ENCODE measurements at places on chromosomes 6 and 20. TPM values are rescaled to one million over a fixed set of nuclear protein-coding genes. Genes with fewer than 3 reads are reported as not detected.

VWA7 gene
- total RNA-seq: 7.2 TPM

MUCL3 gene
- total RNA-seq: not detected

NNAT gene
- total RNA-seq: 52.3 TPM

PRDM13 gene
- total RNA-seq: not detected

FAXC gene
- total RNA-seq: 0.64 TPM

CD93 gene
- total RNA-seq: 35.7 TPM

HLA-DMB gene
- 7.6 TPM for total RNA-seq

WFDC12 gene
- not detected for total RNA-seq

GRCh38 chr20:23118144-23118543 is 32.0 kb upstream of the CD93 start:
- DNase-seq: no peak

DNA sequence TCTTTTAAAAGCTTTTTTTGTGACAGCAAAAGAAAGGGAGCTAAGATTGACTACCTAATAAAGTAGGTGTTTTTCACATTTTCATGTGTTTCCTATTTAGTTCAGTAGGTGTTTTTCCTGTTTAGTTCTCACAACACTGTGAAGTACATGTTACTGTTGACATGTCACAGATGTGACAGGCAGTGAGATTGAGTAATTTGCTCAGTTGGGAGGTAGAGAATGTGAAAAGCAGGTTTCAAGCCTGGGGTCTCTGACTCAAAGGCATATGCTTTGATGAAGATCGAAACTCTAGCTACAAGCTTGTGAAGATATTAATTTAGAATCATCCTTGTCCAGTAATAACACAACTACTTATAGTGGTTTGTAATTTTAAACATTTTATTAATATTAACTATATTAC is 43.1 kb downstream of the SLX4IP start:
- DNase-seq: no peak

DNA sequence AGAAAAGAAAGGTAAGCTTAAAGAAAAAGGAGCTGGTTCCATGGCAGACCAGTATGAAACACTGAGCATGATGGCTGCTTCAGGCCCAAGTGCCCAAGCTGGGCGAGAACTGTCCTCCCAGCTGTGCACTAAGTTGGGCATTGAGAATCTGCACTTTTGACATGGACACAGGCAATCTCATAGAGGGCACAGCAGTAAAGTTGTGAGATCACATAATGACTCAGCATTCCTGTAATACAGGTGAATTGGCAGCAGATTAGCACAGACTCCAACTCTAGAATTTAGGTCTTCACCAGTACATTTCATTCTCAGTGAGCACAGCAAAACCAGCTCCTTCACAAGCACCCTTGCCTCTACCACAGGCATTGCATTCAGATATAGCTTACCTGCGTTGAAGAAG is 343.4 kb downstream of the PKHD1 start:
- no peak for DNase-seq

GRCh38 chr20:49179368-49180277 is 8.5 kb downstream of the STAU1 start:
- no peak for DNase-seq

DNA sequence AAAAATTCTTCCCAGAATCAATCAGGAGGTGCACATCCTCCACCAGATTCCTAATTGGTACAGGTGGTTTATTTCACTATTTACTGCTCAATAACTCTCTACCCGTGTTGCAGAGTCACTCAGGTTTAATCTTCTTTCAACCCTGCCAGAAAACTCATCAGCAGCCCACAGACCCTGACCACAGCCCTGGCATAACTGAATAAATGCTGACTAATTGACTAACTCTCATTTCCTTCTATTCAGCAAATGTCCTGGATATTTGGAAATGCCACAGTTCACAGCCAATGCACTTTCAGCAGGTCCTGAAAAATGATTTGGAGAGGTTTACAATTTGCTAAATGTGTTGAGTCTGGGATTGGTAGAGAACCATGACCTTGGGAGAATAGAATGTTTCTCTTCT is 62.3 kb downstream of the TRMT6 start:
- DNase-seq: no peak

DNA sequence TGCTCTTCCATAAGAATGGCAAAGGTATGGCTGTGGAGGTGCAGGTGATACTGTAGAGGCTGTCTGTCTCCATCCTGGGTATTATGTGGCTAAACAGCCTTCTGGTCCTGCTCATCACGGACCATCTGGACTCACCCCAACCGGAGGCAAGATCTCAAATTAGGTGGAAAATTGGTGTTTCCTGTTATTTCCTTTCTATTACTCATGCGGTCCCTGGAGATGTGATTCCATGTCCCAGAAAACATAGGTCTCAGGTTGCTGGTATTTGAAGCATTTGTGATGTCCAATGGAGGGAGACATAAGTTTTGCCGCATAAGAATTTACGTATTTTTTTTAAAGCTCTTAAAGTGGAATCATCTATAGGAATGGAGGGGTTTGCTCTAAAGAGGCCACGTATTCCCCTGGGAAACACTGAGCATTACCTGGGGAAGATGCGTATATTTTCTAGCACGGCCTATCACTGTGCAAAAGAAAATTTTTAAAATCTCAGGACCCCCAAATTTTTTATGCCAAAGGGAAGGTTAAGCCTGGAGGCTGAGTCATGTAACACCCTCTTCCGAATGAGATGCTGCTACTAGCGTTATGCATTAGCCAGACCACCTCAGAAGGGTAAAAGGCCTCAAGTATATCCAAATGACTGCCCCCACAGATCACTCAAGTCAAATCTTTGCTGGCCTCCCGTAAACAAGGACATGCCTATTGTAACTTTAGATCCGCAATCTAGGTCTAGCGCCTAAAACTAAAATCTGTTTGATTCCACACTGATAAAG is 22.4 kb upstream of the PBOV1 start:
- no peak for DNase-seq

DNA sequence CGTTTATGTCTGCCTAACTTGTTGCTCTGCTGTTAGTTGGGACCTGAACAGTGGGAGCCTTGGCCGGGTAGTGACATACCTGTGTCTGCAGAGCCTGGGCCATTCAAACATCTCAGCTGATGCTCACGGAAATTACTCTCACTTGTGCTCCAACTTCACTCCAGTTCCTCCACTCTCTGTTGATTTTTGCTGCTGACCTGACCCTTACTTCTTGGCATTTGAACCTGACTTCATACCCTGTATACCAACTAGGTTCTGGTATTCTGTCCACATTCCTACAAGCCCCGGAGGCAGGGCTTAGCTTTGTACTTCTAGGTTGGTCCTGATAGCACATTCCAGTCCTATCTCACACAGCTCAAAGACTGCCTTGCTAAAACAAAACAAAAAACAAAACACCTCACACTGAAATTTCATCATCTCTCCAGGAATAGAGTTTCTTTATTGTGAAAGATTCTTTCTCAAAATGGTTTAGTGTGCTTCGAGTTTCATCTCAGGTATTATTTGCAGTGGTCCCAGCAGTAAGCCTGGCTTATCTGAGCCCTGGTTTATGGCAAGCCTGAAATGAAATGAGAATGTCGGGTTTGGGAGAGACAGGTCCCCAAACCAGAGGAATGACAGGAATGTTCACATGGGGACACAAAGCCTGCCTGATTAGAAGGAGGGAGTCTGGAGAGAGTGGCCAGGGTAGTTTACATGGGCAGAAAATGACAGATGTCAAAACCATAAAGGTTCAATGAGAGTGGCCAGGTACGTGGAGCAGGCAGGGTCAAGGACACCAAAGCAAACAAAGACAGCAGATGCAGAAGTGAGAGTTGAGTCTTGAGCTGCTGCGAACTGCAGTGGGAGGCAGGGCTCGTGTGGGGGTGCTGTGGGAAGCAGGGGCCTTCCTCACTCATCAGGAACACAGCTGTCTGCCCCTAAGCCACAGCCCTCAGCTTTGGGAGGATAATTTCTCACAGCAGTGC is 174.2 kb upstream of the HDAC2 start:
- no peak for DNase-seq

DNA sequence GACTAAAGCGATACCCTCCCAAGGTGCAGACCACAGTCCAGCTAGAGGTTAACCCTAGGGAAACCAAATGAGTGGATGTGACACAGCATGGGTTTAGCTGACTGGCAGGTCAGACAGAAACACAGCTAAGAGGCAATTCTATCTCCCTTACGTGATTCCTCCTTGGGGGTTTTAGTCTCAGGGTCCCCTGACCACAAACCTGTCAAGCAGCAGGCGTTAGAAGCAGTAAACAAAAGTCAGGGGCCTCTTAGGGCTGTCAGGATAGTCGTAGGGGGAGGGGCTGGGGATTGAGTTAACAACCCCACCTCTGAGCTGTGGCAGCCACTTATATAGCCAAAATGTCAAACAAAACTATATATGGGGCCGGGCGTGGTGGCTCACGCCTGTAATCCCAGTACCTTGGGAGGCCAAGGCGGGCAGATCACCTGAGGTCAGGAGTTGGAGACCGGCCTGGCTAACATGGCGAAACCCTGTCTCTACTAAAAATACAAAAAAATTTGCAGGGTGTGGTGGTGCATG is 13.6 kb downstream of the KCNK5 start:
- no peak for DNase-seq

- DNase-seq: no peak
Observed at GRCh38 chr20:57749869-57750268, 40.1 kb upstream of the PMEPA1 start.

DNA sequence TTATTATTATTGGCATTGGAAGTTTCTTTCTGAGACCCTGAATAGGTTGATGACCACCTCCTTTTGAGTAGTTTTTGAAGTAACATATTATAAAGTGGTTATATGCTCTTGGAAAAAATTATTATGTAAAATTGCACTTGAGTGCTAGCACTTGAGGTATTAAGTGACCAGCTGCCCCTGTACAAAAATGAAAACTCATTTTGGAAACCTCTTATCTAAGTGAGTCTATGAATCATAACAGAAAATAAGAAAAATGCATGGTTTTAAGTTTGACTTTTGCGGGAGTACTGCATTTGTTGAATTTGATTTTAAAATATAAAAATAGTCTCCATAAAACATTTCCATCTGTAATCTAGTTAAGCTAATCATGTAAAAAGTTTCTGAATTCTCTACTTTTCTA is 248.3 kb downstream of the TMEM242 start:
- no peak for DNase-seq

DNA sequence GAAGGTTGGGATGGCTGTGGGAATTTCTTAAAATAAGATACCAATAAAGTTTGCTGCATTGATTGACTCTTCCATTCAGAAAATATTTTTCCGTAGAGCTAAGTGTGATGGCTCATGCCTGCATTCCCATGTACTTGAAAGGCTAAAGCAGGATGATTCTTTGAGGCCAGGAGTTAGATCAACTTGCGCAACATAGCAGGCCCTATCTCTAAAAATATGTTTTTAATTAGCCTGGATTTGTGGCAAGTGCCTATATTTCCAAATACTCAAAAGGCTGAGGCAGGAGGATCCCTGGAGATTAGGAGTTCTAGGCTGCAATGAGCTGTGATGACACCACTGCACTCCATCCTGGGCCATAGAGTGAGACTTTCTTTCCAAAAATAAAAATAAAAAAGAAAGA is 431.2 kb upstream of the PTCHD4 start:
- DNase-seq: no peak

Measured in psoas muscle (tissue), 8 donors.